Cardiac muscle cell (in vitro differentiated cells and primary cell): ENCODE measurements at places on chromosomes 16 and 17. TPM values are rescaled to one million over a fixed set of nuclear protein-coding genes. Genes with fewer than 3 reads are reported as not detected.

Gene CFAP97D1
- 0.04 TPM in 1 of 2 replicates, not detected in the other for total RNA-seq

Gene SEPTIN12
- total RNA-seq, result 1.7 and 2.9 TPM in 2 replicates

Gene PIPOX
- 6.5 TPM in 2 replicates for total RNA-seq

Gene ABCC11
- 0.14 and 0.18 TPM in 2 replicates for total RNA-seq

Gene KRT33B
- total RNA-seq, result not detected in 2 replicates

Gene TPSAB1
- total RNA-seq, result not detected in 2 replicates

DNA sequence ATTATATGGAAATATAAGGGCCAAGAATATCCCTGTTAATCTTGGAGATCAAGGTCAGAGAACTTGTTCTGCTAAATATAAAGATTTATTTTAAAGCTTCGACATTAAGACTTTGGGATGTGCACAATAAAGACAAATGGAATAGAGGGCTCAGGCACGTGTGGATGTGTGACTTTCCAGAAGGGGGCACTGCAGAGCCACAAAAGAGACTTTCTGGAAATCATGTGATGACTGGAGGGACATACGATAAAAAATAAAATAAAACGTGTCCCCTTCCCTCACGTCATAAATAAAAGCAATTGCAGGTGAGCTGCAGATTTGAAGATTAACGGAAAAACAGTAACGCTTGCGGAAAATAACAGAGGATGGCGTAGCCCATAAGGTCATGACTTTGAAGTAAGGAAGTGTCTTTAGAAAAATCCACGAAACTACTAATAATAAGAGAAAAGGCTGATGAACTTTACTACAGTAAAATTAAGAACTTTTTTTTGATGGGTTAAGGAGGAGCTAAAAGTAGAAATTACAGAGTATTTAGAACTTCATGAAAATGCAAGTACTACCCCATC, 9.4 kb upstream of the ENGASE start:
- no peaks in the 10 kb centered on the region for H3K4me1 ChIP-seq
- no peak overlapping the region for H3K27ac ChIP-seq
- peak; percentile 70 for DNase-seq
- H3K27me3 ChIP-seq, result no peaks in the 10 kb centered on the region
- no peak overlapping the region for H3K4me3 ChIP-seq

- H3K36me3 ChIP-seq, result no peaks in the 10 kb centered on the region
- H3K27me3 ChIP-seq, result peaks cover 16% of the 10 kb centered on the region
- H3K4me3 ChIP-seq, result no peak overlapping the region
Observed at GRCh38 chr16:50494501-50495491, 53.4 kb upstream of the NKD1 start.

DNA sequence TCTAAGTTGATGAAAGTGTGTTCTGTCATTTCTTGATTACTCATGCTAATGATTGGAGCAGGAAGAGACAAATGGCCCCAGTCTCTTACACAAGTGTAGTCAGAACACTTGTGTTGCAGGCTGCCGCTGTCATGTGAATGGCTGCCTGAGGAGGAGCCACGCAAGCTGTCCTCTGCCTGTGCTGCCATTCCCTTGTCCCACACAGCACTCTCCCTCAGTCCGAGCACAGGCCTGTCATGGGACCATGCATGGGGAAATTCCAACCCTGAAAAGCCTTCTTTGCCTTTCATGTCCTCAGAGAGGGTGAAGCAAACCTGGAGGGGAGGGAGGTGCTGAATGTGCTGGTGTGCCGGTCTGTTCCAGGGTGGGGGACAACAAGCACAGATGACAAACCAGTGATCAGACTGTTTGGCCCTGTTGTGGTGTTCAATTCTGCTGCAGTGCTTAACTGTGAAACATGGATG, 109.4 kb downstream of the MRTFB start:
- peak overlapping the region; percentile 35 for H3K27ac ChIP-seq
- H3K27me3 ChIP-seq, result no peaks in the 10 kb centered on the region
- no peak overlapping the region for H3K4me3 ChIP-seq

GRCh38 chr17:47352848-47353247, 29.1 kb downstream of the EFCAB13 start:
- no peak for DNase-seq
- H3K27ac ChIP-seq, result no peak overlapping the region
- no peaks in the 10 kb centered on the region for H3K36me3 ChIP-seq

- no peak overlapping the region for H3K4me3 ChIP-seq
- H3K36me3 ChIP-seq, result no peaks in the 10 kb centered on the region
- no peaks in the 10 kb centered on the region for H3K4me1 ChIP-seq
- peaks cover 36% of the 10 kb centered on the region for H3K27me3 ChIP-seq
Observed at GRCh38 chr17:15270628-15271381, 5.7 kb upstream of the PMP22 start.

DNA sequence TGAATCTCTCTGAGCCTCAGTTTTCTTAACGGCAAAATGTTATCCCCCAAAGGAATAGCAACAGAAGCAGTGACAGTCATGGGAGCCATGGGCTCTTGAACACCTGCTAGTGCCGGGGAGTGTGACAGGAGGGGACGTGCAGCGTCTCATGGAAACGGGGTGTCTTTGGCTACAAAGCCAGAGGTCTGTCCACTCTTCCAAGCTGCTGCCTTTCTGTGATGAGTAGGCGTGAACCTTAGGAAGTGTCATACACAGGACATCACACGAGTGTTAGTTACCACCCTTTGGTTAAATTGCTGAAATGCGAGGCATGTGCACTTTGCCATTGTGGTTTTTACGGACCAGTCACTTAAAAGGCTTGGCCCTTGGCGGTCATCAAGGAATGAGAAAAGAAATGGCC, 93.4 kb downstream of the IRF8 start:
- DNase-seq, result no peak
- no peak overlapping the region for H3K27ac ChIP-seq
- no peaks in the 10 kb centered on the region for H3K36me3 ChIP-seq
- H3K27me3 ChIP-seq, result peaks cover 6% of the 10 kb centered on the region

DNA sequence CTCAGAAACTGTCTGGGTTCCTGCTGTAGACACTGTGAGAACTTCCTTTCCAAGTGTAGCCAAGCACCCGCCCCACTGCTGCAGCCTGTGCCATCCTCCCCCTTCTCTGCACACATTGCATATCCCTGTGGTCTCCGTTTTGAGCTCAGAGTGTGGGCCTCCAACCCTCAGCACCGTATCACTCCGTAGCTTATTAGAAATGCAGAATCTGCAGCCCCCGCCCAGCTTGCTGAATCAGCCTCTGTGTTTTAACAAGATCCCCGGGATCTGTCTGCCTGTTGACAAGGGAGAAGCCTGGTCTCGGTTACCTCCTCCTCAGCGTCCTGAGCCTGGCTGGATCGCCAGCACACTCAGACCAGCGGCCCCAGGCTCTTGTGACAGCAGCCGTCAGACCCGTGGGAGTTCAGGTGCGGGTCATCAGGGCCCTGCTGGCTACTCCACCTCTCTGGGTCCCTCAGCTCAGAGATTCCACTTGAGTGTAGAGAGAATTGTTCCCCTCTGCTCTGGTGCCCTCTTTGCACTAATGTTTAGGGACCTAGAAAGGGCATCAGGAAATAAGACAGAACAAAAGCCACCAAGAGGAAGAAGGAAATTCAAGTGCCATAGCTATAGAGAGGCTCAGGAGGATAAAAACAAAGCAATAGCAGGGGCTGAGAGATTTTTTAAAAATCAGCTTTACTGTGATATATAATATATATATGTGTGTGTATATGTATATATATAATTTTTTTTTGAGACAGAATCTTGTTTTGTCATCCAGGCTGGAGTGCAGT, 92.3 kb downstream of the PITPNC1 start:
- H3K36me3 ChIP-seq, result no peaks in the 10 kb centered on the region
- no peaks in the 10 kb centered on the region for H3K27me3 ChIP-seq
- peak overlapping the region; percentile 77 for H3K27ac ChIP-seq

- no peak overlapping the region for H3K27ac ChIP-seq
- no peak overlapping the region for H3K4me3 ChIP-seq
- H3K4me1 ChIP-seq, result no peaks in the 10 kb centered on the region
- no peak for DNase-seq
- H3K27me3 ChIP-seq, result no peaks in the 10 kb centered on the region
Observed at GRCh38 chr16:70658921-70659320, 12.6 kb downstream of the IL34 start.

GRCh38 chr16:58269526-58269925, 25.3 kb downstream of the PRSS54 start:
- no peaks in the 10 kb centered on the region for H3K27me3 ChIP-seq
- H3K27ac ChIP-seq, result no peak overlapping the region
- H3K4me3 ChIP-seq, result no peak overlapping the region
- no peaks in the 10 kb centered on the region for H3K36me3 ChIP-seq

DNA sequence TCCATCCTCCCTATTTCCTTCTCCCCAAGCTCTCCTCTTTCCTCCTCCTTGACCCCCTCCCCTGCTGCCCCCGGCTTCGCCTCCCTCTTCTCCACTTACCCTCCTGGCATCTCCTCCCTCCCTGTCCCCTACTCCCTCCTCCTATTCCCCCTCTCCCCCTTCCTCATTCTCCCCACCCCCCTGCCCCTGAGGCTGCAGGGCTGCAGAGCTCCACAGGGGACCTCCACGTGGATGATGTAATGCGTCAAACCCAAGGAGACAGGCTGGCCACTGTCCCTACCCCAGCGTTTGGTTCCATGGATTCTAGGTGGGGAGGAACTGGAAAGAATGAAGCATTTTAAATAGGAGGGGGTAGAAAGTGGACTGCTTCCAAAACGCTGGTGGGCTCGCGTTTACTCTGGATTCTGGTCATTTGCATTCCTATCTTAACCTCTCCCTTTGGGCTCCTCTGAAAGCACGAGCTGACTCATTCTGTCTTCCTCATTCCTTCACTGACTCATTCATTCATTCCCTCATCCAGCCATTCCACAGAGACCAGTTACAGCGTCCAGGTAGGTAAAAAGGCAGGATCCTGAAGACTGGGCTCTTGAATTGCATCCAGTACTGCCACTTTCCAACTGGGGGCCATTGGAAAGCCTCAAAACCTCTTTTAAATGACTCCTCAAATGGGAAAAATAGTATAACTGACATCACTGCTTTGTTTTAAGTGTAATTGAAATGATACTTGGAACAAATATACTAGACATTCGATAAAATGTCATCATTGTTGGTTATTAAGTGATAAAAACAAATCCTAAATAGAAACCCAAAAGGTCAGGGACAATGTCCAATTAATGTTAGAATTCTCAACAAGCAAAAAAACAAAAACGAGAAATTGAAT, 943 bp upstream of the COTL1 start:
- H3K27ac ChIP-seq, result no peak overlapping the region
- H3K27me3 ChIP-seq, result peaks cover 7% of the 10 kb centered on the region
- DNase-seq, result peak; percentile 94
- peaks cover 8% of the 10 kb centered on the region for H3K4me1 ChIP-seq
- no peak overlapping the region for H3K4me3 ChIP-seq

- no peaks in the 10 kb centered on the region for H3K36me3 ChIP-seq
- peak overlapping the region; percentile 28 for H3K4me3 ChIP-seq
- peaks cover 60% of the 10 kb centered on the region for H3K27me3 ChIP-seq
- H3K27ac ChIP-seq, result no peak overlapping the region
- peak; percentile 49 for DNase-seq
- peaks cover 11% of the 10 kb centered on the region for H3K4me1 ChIP-seq
Observed at GRCh38 chr17:64781014-64781756, 119.1 kb upstream of the SMURF2 start.

DNA sequence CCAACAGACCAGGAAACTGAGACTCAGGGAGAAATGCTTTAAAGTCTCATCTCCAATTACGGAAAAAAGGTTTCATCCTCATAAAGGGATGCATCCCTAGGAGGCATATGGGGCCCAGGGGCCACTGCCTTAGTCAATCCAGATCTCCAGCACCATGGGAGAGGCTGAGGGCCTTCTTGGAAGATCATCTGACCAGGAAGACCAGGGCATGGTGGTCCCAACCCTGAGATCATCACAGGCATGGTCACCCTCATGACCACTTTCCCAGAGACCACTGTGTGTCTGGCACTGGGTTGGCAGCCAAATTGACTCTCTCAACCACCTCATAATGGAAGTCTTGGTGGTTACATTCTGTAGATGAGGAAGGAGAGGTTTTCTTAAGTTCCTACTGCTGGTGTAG, 23.4 kb upstream of the CES5A start:
- H3K36me3 ChIP-seq, result no peaks in the 10 kb centered on the region
- H3K4me3 ChIP-seq, result no peak overlapping the region
- no peak for DNase-seq
- no peaks in the 10 kb centered on the region for H3K27me3 ChIP-seq

GRCh38 chr17:32596628-32597027, 109.8 kb downstream of the CDK5R1 start:
- no peak overlapping the region for H3K4me3 ChIP-seq
- H3K4me1 ChIP-seq, result no peaks in the 10 kb centered on the region
- DNase-seq, result peak; percentile 2
- no peaks in the 10 kb centered on the region for H3K27me3 ChIP-seq
- no peaks in the 10 kb centered on the region for H3K36me3 ChIP-seq

DNA sequence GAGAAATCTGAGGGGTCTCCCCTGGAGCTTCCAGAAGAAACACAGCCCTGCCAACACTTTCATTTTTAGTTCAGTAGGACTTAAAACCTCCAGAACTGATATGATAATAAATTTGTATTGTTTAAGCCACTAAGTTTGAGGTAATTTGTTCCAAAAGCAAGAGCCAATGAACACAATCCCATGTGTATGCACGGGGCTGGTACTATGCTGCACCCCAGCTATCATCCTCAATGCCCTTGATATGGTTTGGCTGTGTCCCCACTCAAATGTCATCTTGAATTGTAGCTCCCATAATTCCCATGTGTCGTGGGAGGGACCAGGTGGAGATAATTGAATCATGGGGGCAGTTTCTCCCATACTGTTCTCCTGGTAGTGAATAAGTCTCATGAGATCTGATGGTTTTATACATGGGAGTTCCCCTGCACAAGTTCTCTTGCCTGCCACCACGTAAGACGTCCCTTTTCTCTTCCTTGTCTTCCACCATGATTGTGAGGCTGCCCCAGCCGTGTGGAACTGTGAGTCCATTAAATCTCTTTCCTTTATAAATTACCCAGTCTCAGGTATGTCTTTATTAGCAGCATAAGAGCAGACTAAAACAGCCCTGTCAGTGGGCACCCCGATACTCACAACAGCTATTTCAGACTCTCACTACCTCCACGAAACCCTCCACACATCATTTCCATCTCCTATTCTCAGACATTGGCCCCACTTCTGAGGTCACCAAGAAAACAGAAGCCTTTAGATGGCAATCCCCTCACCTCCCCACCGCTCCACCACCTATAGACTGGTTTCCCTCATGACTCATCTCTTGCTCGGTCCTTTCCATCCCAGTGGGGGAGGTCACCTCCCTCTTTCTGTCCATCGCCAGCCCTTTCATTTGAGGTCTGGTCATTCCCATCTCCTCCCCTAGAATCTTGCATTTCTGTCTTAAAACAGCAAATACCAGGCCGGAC, 8.9 kb upstream of the CACNG1 start:
- no peaks in the 10 kb centered on the region for H3K36me3 ChIP-seq
- H3K27me3 ChIP-seq, result no peaks in the 10 kb centered on the region
- no peak overlapping the region for H3K4me3 ChIP-seq
- DNase-seq, result no peak
- no peak overlapping the region for H3K27ac ChIP-seq
- no peaks in the 10 kb centered on the region for H3K4me1 ChIP-seq

GRCh38 chr16:88810166-88810911, 1.4 kb downstream of the APRT start:
- peak overlapping the region; percentile 79 for H3K27ac ChIP-seq
- H3K4me3 ChIP-seq, result peak overlapping the region; percentile 67
- peaks cover 9% of the 10 kb centered on the region for H3K4me1 ChIP-seq
- H3K27me3 ChIP-seq, result no peaks in the 10 kb centered on the region
- H3K36me3 ChIP-seq, result peaks cover 10% of the 10 kb centered on the region
- DNase-seq, result no peak
